ENCODE measurements at places on chromosomes 16 and 17. TPM values are rescaled to one million over a fixed set of nuclear protein-coding genes. Genes with fewer than 3 reads are reported as not detected.

DNA sequence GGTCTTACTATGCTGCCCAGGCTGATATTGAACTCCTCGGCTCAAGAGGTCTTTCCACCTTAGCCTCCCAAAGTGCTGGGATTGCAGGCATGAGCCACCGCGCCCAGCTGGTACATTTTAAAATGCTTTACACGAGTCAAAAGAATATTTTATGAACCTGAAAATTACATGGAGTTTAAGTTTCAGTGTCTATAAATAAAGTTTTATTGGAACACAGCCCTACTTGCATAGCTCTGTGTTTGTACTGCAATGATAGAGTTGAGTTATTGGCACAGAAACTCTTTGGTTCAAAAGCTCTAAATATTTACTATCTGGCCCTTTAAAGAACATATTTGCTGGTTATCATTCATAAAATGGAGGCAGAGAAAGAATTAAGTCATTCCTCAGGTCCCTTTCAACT, 24.3 kb downstream of the MAP2K6 start:
- no peak for DNase-seq

DNA sequence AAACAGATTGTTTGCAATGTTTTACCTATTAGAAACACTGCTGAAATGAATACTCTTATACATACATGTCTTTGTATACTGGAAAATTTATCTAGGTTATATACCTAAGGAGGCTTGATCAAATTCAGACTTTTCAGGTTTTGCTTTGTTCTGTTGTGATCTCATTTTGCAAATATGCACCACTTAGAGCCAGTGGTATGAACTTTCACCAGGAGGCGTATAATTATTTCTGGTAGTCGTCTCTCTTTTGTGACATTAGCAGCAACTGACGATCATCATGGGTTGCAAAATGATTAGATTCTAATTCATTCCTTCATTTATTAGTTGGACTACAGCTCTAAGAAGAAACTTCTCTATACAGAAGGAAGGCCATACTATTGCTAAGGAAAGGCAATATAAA, 26.9 kb downstream of the AP1G1 start:
- DNase-seq: no peak

GRCh38 chr16:4306470-4307214, 9.2 kb upstream of the GLIS2 start:
- no peak for DNase-seq

- DNase-seq: no peak
These were observed 70.8 kb downstream of the XPO6 start for GRCh38 chr16:28140788-28141618.

GRCh38 chr17:67215991-67216421, 29.0 kb downstream of the HELZ start:
- DNase-seq: no peak

DNA sequence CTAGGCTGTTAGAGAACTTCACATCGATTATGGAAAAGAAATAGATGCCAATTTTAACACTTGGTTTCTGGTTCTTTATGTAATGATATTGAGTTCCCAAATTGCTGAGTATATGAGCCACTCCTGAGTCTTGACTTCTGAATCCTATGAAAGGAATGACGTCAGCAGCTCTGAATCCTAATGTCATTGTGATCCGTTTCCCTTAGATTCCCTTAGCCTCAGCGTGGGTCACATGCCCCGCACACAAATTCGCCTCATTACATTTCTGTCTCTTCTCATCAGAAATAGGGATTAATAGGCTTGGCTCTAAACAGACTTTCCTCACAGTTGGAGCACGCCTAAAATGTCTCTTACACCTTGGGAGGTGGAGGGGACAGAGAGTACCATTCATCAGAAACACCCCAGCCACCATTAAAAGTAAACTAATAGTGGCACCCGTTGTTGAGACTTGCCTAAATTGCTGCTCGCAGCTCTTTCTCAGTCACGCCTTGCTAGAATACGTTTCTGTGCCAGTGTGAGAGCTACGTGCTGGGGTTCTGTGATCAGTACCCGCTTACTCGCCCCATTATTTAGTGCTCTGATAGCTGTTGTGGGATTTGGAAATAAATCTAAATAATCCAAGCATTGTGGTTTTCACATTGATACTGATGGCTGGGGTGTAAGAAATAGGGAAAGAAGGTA, 7.1 kb downstream of the MRM3 start:
- DNase-seq: no peak

GRCh38 chr17:9292561-9292941, 271.2 kb downstream of the NTN1 start:
- DNase-seq: no peak

GRCh38 chr17:46832945-46833839, 14.7 kb upstream of the WNT3 start:
- DNase-seq: no peak

- no peak for DNase-seq
These were observed 39.0 kb downstream of the CYB5D2 start for GRCh38 chr17:4182043-4182442.

DNA sequence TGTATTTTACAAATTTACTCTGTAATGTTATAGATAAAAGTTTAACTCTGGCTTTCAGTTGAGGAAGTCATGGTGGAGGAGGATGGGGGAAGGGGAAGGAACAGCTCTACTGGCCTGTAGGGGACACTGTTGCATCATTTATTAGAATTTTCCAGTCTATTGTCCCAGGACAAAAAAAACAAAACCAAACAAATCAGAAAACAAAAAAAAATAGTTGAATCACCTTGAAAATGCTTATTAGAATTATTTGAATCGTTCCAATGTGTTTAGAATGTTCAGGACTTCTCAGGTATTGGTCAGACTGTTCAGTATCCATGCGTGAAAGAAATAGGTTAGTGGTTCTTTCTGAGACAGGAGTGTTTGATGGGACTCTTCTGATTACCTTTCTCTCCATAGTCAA, 242.0 kb downstream of the FTO start:
- DNase-seq: no peak

GRCh38 chr17:17149520-17150447, 56.3 kb downstream of the PLD6 start:
- no peak for DNase-seq

Gene TNK1
- 5.2 TPM for polyA plus RNA-seq
